HuH-7.5 (cell line): ENCODE measurements at places on chromosomes 1 and 21.

GRCh38 chr1:83787246-83787998, 211.5 kb downstream of the TTLL7 start:
- DNase-seq = no peak

GRCh38 chr1:41950820-41951219, 32.1 kb upstream of the HIVEP3 start:
- DNase-seq = no peak

DNA sequence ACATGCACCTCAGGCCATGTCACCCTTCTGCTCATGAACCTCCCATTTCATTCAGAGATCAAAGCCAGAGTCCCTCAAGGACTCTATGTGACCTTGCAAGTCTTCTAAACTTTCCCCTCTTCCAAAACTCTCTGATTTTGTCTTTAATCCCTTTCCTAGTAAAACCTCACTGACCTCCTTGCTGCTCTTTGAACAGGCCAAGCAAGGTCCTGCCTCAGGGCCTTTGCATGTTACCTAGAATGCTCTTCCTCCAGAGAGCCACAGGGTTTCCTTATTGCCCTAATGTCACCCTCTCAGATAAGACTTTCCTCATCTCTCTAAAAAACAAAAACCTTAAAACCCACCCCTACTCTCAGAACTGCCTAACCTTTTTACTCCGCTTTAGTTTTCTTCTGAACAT, 26.6 kb downstream of the IL23R start:
- DNase-seq = no peak

GRCh38 chr1:22676916-22677583, 24.0 kb downstream of the C1QB start:
- no peak for DNase-seq

- DNase-seq = no peak
These were observed 218.4 kb downstream of the CAMTA1 start for GRCh38 chr1:7003676-7004075.

DNA sequence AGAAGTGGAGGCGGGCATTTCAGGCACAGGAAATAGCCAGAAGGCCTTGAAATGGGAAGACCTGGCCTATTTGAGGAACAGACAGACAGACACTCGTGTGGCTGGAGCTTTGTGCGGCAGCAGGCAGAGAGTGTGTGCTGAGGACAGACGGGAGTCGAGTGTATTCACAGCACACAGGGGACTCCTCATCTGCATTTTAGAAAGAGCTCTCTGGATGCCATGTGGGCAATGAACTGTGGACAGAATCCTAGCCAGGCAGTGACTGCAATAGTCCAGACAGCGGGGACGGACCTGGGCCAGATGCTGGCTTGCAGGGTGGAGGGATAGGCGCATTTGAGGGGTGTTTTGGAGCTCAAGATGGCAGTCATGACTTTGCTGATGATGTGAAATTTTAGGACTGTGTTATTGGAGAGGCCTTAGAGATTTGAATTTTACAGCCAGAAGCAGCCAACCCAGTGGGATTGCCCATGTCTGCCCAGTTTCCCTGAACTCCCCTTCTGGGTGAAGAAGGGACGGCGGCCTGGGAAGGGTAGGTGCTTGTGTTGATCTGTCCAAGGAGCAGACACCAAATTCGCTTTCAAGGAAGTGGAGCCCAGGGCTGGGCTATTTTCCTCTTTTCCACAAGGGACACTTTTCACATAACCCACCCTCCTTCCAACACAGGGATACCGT, 43.7 kb downstream of the CHAF1B start:
- DNase-seq = no peak

- no peak for DNase-seq
These were observed 125.5 kb upstream of the PLXNA2 start for GRCh38 chr1:208369658-208370057.

GRCh38 chr1:27047914-27048313, 35.3 kb upstream of the TENT5B start:
- DNase-seq = no peak

GRCh38 chr21:36747041-36747814, 48.3 kb downstream of the SIM2 start:
- DNase-seq = peak; percentile 31

- DNase-seq = no peak
These were observed 1092.2 kb downstream of the PLA2G4A start for GRCh38 chr1:187920976-187921375.

GRCh38 chr1:183884526-183884925, 79.6 kb downstream of the RGL1 start:
- no peak for DNase-seq

- DNase-seq = no peak
These were observed 11.1 kb downstream of the CERS2 start for GRCh38 chr1:150963321-150964163.

DNA sequence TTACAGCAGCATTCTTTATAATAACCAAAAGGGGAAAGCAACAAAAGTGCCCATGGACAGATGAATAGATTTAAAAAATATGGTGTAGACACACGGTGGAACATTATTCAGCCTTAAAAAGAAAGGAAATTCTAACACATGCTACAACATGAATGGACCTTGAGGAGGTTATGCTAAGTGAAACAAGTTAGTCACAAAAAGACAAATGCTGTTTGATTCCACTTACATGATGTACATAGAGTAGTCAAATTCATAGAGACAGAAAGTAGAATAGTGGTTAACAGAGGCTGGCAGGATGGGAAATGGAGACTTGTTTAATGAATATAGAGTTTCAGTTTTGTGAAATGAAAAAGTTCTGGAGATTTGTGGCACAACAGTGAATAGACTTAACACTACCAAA, 151.4 kb downstream of the CYYR1 start:
- no peak for DNase-seq

DNA sequence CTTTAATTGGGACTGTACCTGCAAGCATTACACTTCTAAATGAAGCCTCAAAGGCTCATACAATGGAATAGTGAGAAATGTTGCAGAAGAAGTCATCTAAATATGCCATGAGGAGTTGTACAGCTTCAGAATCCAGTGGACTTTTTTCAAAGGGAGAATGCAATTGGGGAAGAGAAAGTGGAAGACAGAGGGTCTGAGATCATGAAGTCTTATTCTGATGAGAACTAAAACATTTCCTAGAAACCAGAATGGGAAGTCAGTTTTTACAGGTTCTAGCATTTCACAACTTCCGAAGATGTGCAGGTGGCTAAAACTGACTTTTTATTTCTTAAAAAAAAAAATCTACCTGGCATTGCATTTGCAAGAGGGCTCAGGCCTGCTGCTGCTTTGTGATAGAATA, 424.4 kb upstream of the RUNX1 start:
- DNase-seq = no peak

DNA sequence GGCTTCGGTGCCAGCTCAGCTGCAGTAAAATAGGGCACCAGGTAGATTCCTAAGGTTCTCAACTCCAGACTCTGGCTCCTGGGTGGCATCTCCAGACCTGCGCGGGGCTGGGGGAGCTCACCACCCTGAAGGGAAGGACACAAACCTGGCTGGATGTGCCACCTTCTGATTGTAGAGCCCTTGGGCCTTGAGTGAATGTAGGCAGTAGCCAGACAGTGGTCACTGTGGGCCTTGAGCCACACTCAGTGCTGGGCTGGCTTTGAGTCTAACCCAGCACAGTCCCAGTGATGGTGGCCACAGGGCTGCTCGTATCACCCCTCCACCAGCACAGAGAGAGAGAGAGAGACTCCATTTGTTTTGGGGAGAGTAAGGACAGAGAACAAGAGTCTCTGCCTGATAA, 38.0 kb upstream of the SH3GLB1 start:
- no peak for DNase-seq

DNA sequence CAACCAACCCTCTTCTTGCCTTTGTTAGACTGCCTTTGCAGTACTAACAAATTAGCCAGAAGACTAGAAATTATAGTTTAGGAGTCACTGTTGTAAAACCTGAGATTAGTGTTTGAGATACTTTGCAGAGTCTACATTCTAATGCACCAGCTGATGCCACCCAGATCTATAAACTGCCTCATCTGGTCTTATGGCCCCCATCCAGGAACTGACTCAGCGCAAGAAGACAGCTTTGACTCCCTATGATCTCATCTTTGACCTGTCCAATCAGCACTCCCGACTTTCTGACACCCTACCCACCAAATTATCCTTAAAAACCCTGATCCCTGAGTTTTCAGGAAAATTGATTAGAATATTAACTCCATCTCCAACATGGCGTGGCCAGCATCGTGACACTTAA, 334.6 kb downstream of the RGS7 start:
- DNase-seq = no peak

DNA sequence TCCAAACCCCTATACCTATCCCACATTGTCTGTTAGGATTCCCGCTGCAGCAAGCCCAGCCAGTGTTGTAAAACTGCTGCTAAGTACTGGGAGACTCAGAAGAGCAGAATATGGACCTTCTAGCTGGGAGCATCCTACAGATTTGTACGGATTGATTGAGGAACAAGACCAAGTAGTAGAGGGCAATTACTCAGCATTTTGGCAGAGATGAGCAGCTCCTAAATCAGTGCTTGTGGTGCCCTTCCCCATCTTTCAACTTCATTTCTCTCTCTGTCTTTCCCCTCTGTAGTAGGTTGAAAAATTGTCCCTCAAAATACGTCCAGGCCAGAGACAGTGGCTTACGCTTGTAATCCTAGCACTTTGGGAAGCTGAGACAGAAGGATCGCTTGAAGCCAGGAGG, 37.3 kb upstream of the HTR1D start:
- no peak for DNase-seq

DNA sequence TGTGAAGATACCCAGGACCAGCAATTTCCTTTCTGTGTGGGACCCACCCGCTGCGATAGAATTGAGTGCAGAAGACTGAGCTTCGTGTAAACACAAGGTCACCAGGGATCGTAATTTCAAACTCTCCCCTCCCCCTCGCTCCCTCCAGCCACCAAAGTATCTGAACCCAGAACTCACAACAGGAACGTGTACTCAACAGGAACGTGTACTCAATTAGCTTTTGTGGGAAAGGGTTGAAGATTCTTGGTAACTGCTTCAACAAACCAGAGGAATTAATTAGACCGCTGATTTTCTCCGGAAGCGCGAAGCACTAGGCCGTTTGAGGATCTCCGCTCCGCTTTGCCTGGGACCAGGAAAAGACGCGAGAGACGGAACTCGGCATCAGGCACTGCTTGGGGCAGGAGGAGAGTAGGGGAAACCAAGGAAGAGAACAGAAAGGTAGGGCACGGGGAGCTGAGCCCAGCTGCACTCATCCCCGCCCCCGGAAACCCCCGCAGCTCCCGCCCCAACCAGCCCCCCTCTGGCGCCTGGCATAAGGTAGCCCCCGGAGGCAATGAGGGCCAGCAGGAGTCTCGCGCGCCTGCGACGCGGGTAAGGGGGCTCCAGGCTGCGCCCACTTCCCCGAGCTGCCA, 453 bp downstream of the DRAM2 start:
- peak; percentile 48 for DNase-seq

DNA sequence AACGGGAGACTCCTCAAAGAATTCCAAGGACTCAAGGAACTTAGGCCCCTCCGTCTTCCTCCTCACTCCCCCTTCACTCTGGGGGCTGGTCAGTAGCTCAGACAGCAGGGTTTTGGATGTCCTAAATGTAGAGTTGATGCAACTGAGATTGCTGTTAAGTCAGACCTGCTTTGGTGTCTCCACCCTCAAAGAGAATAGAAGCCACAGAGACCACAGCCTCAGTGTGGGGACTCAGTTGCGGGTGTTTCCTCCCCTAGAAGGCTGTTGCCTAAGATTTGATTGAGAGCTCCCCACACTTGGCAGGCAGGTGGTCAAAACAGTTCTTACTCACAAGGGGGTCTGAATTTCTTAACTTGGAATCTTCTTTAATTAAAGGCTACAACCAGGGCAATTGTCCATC, 7.6 kb downstream of the MAN1C1 start:
- DNase-seq = no peak

DNA sequence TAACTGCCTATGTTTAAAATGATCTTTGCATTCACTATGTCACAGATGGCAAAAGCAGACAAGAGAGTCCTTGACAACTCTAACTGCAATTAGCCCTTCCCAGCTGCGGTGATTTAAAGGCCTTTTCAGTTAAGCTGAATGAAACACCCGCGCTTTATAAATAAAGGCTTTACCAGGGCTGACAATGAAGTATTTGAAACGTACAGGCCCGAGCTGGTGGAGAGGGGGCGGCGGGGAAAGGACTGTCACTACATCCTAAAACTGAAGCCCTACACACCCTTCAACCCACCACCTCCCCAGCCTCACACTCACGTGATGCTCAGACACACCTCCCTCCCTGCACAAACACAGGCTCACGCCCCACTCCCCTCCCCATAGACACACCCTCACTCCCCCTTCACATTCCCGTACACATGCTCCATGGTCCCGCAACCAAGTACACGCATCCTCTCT, 45.5 kb downstream of the GRIK3 start:
- DNase-seq = no peak

DNA sequence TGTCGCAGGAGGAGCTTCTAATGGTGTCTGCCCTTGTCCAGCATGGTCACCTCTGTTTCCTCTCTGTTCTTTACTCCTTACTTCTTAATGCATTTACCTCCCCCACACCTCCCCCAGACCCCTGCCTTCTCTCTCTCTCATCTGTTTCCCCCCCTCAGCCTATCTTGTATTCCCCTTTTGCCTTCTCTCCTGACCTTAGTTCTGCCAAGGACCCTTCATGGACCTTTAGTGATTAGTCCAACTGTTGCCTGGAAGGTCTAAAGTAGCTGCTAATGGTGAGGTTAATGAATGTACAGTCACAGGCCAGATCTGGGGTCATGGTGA, 42.3 kb upstream of the PPP2R5A start:
- DNase-seq = no peak

- no peak for DNase-seq
These were observed 35.2 kb downstream of the RRP1 start for GRCh38 chr21:43824333-43825241.

- DNase-seq = peak; percentile 1
These were observed 2206.0 kb downstream of the MRPL39 start for GRCh38 chr21:23401278-23401677.
